ENCODE measurements at places on chromosomes 1 and 21.

- no peak for DNase-seq
These were observed 121.3 kb upstream of the HOOK1 start for GRCh38 chr1:59693406-59693805.

DNA sequence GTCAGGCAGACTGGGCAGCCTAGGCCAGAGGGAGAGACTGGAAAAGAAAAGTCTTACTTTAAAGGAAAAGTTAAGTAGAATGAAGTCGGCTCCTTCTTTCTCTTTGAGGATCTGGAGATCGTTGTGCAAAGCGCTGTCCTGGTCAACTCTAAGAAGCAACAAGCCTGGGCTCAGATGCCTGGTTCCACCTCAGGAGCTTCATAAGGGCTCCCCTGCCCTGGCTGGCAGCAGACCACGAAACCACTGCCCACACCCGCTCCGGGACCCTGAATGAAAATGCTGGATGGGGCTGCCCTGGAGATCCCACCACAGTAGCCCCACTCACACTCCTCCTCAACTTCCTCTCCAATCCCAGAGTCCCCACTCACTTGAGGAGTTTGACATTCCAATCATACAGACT lies 6.4 kb downstream of the UBE2Q1 start:
- no peak for DNase-seq

DNA sequence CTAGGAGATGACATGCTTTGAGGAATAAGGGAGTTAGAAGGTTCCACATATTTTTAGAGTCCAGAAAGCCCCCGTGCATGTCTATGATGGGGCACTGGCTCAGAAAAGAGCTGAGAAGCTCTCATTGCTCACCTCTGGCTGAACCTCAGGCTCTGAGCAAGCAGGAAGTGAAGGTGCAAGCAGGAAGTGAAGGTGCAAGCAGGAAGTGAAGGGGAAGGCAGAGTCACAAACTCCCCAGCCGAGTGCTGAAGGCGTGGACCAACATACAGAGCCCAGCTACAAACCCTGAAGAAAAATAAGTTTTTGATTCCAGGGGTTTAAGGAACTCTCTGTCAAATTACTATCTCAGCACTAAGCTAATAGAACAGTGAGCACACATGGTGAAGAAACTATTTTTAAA lies 7.0 kb downstream of the KRTAP10-8 start:
- DNase-seq, result no peak

DNA sequence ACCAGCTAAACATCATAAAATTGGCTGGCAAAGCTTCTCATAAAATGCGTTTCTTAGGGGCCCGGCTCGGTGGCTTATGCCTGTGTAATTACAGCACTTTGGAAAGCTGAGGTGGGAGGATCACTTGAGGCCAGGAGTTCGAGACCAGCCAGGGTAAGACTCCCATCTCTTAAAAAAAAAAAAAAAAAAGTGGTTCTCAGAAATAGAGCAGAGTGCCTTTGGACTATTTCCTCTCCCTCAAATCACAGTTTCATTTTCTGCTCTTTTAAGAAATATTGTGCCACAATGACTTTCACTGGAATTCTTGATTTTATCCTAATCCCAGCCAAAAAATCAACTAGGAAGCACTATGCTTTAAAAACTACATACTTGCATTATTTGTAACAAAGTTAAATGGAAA lies 13.3 kb downstream of the HSF2BP start:
- DNase-seq, result no peak

- DNase-seq, result no peak
These were observed 20.8 kb downstream of the EYA3 start for GRCh38 chr1:28067523-28068090.

- no peak for DNase-seq
These were observed 84.4 kb upstream of the HOOK1 start for GRCh38 chr1:59730302-59730701.

DNA sequence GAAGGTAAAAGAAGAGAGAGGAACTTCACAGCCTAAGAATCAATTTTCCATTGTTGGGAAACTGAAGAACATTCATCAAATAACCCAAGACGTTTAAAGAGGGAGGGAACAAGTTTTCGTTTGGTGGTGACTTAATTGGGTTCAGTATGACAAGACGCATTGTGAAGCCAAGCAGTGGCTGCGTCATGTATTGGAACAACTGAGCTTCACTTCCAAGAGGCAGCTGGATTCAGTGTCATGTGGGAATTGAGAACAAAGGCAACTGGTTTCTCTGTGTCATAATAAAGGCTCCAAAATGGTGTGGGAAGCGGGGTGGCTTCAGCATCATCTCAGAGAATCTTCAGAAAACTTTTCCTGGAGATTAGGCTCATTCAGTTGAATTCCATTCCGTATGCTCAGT lies 29.8 kb upstream of the RC3H1 start:
- no peak for DNase-seq

DNA sequence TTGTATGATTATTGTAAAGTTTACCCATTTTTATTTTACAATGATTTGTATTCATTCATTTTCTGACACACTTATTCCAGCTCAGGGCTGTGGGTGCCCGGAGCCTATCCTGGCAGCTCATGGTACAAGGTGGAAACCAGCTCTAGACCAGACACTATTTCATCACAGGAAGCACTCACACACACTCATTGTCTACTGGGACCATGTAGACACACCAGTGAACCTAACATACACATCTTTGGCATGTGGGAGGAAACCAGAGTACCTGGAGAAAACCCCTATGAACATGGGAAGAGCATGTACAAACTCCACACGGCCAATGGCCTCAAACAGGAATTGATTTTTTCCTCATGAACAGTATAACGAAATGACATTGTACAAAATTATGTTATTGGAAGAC lies 2.4 kb downstream of the DTL start:
- no peak for DNase-seq

DNA sequence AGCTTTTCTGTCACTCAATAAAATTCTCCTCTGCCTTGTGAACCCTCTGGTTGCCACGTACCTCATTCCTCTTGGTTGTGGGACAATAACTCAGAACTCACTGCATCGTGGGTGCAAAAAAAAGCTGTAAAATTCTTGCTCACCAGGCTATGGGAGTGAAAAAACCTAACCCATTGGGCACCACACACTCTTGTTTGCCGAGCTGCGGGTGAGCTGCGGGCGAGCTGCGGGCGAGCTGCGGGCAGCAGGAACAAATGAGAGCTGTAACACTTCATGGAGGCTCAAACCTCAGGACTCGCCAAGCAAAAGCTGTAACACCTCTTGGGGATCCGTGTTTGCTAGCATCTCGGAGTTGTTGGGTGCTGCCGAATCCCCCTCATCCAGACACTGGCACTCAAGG lies 641.3 kb upstream of the CHRM3 start:
- DNase-seq, result no peak

GRCh38 chr1:201511941-201512539 lies 5.1 kb upstream of the CSRP1 start:
- no peak for DNase-seq

- no peak for DNase-seq
These were observed 15.8 kb downstream of the CD2 start for GRCh38 chr1:116769994-116770393.

- no peak for DNase-seq
These were observed 611.2 kb upstream of the ADGRL4 start for GRCh38 chr1:79617777-79618176.

GRCh38 chr1:204528241-204528640 lies 12.0 kb downstream of the MDM4 start:
- no peak for DNase-seq

DNA sequence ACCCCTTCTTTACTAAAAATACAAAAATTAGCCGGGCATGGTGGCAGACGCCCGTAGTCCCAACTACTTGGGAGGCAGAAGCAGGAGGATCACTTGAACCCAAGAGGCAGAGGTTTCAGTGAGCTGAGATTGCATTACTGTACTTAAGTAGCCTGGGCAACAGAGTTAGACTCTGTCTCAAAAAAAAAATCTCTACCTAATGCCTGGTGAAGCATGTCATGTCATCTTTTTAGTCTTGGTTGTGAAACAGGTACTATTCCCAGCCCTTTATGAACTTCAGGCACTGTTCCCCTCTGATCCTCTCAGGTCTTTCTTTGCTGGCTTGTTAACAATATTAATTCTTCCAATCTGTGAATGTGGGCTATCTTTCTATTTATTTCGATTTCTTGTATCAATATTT lies 22.1 kb downstream of the PRRC2C start:
- DNase-seq, result no peak

- no peak for DNase-seq
These were observed 5.1 kb downstream of the MINDY1 start for GRCh38 chr1:151001602-151002001.

DNA sequence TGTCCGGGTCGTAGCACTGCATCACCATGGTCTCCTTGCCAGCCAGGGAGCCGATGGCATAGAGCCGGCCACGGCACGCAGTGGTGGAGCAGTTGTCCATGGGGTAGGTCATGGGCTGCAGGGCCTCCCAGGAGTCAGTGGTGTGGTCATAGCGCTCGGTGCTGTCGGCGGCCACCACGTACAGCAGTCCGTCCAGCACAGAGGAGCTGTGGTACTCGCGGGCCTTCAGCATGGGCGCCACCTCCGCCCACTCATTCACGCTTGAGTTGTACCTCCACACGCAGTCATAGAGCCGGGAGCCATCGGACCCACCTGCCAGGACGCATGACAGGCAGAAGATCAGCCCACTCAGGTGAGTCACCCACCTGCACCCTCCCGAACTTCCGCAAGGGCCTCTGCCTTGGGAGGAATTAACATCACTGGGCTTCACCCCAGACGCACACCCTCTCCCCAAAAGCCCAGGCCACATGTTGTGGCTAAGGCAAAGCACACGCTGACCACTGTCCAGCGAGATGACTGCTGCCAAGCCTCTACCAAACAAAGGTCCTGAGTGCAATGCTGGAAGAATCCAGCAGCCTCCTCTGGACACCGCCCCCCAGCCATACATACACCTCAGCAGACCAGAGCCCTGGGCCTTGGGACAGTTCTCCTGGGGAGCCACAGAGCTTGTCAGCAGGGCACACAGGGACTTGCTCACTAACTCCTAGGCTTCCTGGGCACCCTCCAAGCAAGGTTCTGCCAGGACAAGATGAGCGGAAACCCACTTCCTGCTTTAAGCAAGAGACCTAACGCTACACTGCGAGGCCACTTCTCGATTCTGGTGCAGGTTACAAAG lies 3.3 kb downstream of the KLHL21 start:
- no peak for DNase-seq

DNA sequence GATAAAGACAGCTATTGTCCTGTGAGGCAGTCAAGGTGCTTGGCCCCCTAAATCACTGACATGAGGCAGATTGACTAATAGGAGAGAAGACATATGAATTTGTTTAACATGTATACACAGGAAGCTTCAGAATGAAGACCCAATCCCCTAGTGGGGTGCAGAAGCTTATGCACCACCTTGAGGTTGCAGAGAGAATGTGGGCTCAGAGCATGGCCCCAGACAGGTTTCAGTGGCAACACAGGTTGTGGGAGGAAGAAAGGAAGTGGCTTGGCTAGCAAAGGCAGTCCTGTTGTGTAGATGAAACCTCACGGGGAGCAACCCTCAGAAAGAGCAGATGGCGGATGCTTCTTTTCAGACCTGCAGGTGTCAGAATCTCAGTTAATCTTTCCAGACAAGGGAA lies 37.0 kb upstream of the PARP1 start:
- DNase-seq, result no peak

DNA sequence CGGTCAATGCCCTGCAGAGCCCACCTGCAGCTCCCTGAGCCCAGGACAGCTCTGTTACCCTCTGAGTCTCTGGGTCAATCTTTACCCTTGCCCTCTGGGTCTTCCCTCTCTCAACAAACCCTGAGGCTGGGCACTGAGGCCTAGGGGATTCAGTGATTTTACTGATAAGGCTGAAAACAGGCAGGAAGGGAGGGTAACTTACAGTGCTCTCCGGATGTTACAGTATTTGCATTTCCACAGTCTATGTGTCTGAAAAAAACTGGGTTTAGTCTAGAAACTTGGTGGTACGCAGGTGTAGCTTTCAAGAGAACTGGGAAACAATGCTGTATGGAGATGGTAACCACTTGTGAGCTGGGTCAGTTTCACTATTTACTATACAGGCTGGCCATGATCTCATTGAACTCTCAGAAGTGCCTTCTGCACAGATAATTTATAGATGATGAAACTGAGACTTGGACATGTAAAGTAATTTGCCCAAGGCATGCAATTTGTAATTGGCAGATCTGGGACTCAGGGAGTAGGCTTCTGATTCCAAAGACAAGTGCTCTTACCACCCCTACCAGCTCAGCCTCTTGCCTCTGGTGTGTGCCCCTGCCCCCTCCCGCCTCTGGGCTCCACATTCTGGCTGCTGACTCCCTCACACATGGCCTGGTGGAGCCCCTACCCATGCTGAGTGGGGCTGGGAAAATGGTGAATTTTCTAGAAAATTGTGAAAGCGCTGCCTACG lies 48.8 kb downstream of the TENT5C start:
- DNase-seq, result no peak

- DNase-seq, result no peak
These were observed 52.0 kb upstream of the RPL11 start for GRCh38 chr1:23639460-23640095.

DNA sequence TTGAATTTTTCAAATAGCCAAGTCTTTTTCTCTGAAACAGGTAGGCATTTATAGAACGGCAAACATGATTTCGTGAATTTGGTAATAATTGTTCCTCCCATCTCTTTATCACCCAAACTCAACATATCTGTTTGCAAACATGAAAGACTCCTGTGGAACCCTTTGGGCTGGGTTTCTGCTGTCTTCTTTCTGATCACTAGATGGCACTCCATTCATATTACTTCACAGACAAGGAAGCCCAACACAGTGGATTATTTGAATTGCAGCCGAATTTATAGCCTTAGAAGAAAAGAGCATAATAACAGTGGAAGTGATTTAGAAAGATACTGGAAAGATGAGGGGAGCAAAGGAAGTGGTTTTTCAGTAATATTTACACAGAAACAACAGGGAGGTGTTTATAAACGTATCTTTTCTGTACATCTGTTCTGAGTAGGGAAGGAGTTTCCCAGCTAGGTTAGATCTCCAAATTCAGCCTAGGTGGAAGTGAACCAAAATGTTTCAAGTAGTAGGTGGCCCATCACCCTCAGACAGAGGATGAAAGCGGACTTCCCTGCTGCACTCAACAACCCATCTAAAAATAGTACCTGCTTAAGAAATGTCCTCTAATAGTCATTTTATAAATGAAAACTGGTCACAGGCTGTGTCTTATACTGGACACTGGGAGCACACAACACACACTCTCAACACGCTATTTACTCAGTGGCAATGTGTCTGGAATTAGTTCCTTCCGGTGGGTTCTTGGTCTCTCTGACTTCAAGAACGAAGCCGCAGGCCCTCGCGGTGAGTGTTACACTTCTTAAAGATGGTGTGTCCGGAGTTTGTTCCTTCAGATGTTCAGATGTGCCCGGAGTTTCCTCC lies 67.6 kb downstream of the MAP3K21 start:
- peak; percentile 53 for DNase-seq

- no peak for DNase-seq
These were observed 264.5 kb downstream of the MRPL39 start for GRCh38 chr21:25342816-25343215.

- DNase-seq, result no peak
These were observed 18.5 kb upstream of the SAMD11 start for GRCh38 chr1:905071-905749.

All from NCI-H748 treated with DMSO at 0.1 percent for 48 hours (cell line).